ENCODE measurements at places on chromosomes 11 and 22.

DNA sequence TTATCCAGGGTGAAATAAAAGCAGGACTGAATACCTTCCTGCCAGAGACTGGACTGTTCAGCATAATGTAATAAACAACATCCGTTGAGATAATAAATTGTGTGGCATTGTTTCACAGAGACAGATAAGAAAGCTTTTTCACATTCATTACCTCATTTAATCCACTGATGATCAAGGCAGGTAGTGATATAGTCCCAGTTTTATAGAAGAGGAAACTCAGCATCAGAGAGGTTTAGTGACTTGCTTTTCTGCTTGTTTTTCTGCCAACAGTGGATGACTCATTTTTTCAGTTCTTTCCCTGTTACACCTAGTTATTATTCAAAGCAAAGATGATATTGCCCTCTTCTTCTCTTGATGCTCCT is 4.0 kb downstream of the MYO18B start:
- no peak for DNase-seq

DNA sequence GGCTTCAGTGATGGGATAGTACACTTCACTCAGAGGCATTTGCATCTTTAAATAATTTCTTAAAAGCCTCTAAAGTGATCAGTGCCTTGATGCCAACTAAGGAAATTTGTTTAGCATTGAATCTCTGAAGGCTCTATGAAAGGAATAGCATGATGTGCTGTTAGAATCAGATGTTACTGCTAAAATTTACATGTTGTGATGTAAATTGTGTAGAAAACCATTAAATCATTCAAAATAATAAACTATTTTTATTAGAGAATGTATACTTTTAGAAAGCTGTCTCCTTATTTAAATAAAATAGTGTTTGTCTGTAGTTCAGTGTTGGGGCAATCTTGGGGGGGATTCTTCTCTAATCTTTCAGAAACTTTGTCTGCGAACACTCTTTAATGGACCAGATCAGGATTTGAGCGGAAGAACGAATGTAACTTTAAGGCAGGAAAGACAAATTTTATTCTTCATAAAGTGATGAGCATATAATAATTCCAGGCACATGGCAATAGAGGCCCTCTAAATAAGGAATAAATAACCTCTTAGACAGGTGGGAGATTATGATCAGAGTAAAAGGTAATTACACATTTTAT is 4.6 kb downstream of the MALAT1 start:
- no peak for DNase-seq

GRCh38 chr22:46730568-46731245 is 7.3 kb downstream of the CERK start:
- no peak for DNase-seq

- peak; percentile 48 for DNase-seq
These were observed 573 bp downstream of the PPFIA1 start for GRCh38 chr11:70270877-70271648.

DNA sequence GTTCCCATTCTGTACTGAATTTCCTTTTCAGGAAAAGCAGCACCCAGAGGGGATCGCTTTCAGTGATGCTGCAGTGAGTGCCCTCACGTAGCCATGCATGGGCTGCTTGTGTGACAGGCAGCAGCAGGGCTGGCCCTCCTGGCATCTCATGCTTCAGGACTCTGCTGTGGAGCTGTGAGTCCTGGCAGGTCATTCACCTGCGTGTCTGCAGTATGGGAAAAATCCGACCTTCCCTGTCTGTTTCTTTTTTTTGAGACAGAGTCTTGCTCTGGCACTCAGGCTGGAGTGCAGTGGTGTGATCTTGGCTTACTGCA is 13.4 kb downstream of the GLB1L2 start:
- DNase-seq: no peak

DNA sequence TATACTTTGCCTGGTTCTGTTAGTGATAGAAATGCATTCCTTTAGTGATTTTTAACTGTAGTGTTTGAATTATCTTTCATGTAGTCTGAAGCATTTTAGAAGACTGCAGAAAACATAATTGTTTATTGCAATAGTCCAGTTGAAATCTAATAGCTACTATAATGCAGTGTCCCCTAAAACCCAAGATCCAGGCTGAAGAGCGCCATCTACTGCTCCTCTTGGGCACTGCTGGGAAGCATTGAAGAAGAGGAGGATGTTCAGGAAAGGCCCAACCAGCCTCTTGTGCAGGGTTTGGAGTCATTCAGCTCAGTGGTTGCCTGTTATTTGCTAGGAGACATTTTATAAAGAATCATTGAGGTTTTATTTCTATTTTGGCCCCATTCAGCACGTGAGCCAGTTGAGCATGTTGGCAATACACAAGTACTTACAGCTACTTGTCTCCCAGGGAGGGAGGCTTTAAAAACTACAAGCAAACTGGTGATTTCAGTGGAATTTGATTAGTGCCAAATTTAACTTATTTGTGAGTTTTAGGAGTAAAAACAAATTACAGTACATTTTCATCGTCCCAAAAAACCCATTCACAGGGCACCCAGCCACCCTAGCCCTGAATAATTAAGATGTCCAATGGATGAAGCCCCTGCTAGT is 74.9 kb upstream of the HORMAD2 start:
- DNase-seq: peak; percentile 53

GRCh38 chr11:72719144-72719543 is 33.1 kb downstream of the ARAP1 start:
- DNase-seq: no peak

GRCh38 chr22:50302041-50302541 is 5.4 kb downstream of the PLXNB2 start:
- no peak for DNase-seq

- peak; percentile 96 for DNase-seq
These were observed 45.7 kb upstream of the DEFB108B start for GRCh38 chr11:71787098-71787823.

DNA sequence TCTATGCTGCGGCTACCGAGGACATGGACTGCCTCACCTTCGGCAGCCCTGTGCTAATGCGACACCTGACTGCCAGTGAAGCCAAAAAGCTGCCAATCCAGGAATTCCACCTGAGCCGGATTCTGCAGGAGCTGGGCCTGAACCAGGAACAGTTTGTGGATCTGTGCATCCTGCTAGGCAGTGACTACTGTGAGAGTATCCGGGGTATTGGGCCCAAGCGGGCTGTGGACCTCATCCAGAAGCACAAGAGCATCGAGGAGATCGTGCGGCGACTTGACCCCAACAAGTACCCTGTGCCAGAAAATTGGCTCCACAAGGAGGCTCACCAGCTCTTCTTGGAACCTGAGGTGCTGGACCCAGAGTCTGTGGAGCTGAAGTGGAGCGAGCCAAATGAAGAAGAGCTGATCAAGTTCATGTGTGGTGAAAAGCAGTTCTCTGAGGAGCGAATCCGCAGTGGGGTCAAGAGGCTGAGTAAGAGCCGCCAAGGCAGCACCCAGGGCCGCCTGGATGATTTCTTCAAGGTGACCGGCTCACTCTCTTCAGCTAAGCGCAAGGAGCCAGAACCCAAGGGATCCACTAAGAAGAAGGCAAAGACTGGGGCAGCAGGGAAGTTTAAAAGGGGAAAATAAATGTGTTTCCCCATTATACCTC is 3.3 kb downstream of the FEN1 start:
- DNase-seq: no peak

GRCh38 chr11:4393858-4394223 is 339 bp upstream of the TRIM21 start:
- DNase-seq: no peak

DNA sequence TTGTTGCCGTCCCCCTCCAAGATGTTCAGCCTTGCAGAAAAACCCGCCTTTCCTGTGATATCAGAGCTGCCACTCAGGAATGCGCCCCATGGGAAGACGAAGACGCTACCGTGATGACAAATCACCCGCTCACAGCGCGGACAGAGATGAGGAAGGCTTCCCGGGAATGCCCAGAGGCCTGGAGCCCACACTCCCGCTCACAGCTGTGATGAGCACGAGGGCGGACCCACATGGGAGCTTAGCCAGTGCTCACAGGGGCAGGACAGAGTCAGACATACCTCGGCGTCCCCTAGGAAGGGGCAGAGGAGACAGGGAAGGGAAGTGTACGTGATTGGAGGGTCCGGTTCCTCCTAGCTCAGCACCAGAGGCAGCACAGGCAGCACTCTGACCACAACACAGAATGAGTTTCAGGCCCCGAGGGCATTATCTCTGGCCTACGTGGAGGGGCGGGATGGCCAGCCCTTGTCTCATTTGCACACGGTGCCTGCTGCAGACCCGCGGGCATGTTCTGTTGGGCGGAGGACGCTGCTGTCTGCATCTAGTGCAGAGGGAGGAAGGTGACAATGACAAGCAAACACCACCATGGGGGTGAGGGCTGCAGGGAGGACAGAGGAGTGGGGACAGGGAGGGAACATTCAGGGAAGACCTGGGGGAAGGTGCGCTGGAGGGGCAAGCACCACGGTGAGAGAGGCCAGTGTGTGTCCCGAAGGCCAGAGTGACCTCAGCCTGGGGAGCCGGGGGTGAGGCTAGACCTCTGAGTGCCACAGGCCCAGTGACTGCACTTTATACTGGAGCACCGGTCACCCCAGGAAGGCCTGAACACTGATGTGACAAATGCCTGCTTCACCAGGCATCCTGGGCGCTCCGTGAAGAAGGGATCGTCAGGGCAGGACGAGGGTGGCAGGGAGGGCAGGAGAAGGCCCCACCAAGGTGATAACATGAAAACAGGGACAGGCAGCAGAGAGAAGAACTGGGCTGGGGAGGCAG is 79.6 kb downstream of the CELSR1 start:
- DNase-seq: no peak

- no peak for DNase-seq
These were observed 21.4 kb downstream of the ADM start for GRCh38 chr11:10326012-10326964.

DNA sequence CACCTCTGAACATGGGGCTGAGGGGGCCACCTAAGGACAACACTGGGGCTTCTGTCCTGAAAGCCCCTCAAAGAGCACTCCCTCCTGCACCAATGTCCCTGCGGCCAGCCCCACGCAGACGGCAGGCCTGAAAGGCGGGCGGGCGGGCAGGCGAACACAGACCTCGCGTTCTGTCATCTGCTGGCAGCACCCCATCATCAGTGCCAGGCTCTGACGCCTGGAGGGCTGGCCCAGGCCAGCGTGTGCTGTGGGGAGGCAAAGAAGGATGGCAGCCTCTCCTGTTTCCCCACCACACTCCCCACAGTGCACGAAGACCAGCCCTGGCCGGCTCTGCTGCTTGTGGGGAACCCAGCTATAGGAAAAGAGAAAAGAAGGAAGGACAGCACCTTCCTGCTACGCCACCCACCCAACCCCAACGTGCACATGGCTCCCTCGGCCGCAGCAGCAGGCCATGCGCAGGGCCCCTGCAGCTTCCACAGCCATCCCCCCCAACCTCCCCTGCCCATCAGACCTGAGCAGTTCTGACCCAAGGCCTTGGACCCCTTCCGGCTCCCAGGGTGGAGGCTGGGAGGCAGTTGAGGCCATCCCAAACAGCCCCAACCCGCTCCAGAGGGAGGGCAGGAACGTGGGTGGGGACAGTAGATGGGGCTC is 3.5 kb downstream of the SBF1 start:
- no peak for DNase-seq

- no peak for DNase-seq
These were observed 4.8 kb downstream of the NRXN2 start for GRCh38 chr11:64718084-64718779.

DNA sequence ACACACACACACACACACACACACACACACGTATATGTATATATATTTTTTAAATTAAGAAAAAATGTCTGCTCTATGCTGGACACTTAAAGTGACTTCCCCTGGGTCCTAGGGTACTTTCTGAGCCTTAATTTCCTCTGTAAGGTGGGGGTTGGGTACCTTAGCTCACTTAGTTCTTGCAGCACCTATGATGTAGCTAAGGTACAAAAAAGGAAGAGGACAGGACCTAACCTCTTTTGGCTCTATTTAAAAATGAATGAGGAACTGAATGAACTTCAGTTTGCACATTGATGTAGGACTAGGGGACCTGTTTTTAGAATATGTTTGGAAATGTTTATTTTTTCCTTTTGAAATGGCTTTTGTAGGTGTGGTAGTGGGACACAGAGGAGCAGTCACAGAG is 11.1 kb downstream of the SREBF2 start:
- no peak for DNase-seq

DNA sequence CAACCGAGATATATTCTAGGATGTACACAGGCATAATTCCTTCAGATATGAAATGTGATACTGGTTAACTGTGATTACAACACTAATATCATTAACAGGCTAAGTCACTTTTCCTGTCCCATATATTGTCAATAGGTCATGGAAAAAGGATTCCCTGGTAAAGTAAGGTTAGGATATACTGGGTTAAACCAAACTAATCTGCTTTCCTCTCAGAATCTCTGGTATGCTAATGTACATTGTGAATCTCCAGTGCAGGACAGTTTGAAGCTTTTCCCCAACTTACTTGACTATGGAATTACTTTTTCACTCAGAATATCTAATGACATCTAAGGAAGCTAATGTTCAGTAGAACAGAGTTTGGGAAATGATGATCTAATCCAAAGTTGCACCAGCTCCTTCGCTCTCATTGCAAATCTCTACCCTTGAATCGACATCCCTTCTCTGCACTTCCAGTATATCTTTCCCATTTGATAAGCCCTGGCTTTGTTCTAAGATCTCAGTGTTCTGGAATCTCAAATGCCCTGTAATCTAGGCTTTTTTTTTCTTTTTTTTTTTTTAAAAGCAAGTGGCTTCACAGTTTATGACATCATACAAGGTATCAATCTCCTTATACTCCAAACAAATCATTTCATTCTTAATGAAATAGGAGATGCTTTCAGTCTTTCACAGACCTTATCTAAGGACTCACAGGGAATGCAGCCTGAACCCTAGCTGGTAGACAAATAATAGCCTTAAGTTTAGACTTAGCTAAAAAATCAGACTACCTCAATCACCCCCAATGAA is 43.8 kb downstream of the COPB1 start:
- no peak for DNase-seq

DNA sequence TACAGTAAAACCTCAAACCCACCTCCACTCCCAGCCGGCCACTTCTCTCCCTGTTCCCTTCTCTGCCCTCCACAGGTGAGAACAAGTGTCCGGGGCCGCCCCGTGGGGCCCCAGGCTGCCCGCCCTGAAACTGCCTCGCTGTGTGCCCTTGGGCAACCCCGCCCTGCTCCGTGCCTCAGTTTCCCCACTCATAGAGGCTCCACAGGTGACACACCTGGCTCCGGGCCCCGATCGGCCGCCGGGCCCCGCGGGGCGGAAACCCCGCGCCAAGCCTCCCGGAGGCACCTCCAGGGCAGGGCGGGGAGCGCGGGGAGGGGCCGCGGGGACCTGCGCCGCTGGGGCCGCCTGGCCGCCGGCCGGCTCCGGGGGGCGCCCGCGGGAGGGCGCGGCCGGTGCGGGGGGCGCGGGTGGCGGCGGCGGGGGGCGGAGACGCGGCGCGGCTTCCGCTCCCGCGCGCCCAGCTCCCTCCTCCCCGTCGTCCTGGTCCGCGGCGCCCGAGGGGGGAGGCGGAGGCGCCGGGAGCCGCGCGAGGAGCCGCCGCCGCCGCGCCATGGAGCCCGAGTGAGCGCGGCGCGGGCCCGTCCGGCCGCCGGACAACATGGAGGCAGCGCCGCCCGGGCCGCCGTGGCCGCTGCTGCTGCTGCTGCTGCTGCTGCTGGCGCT is at the start of gene LRP5:
LRP5 (plus strand) TSS at position 475 of the 663 bp plus-strand sequence; CDS start at position 599, 124 bp downstream.
- no peak for DNase-seq

DNA sequence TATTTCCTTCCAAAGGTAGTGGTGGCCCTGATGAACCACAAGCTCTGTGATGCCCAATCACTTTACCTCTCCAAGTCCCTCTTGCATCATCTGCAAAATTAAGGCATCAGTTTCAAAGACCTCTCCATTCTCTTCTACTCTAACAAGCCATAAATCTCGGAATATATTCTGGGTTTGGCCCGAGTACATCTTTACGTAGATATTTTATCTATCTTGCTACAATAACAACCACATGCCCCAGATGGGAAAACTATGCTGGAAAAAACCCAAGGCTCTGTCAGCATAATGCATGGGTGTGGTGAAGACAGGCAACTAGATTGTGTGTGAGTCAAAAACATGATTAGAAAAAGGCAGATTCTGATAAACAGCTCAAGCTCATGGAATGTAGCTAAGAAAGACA is 228.2 kb upstream of the BLID start:
- no peak for DNase-seq
